ENCODE measurements at places on chromosomes 5 and 9.

DNA sequence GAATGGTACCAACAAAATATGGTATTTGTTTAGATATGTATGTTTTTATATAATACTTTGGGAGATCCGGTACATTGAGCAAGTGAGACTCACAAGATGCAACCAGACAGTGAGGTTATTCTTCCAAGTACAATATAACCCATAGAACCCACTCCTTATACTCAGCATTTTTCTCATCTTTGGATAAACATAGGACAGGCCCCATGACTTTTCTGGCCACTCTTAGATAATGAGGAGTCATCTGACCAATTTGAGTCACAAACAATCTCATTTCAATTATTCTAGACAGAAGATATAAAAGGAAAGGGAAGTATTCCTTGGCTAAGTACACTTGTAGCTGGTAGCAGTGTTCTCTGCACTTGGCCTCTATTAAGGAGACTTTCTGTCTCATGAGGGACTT, 150.2 kb downstream of the SGCD start:
- DNase-seq, result no peak

- DNase-seq, result no peak
Measured at GRCh38 chr5:141716009-141716408, 34.0 kb upstream of the ARAP3 start.

DNA sequence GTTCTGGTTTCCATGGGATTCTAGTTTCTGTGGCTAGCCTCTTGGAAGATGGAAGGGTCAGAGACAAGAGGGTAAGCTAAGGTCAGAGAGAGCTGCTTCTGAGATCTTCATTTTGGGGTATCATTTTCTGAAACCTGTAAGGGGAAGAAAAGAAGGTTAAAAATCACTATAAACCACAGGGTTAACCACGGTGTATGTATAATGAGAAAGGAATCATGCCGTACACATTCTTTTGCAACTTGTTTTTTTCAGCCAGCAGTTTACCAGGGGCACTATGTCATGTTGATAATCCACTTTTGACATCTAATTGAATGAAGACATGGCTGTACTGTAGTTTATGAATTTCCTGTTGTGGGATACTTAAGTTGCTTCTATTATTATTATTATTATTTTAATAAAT, 164.4 kb downstream of the FOCAD start:
- DNase-seq, result peak; percentile 57

GRCh38 chr5:120043431-120043830, 414.1 kb downstream of the FAM170A start:
- no peak for DNase-seq

GRCh38 chr9:113519426-113520108, 56.0 kb downstream of the RGS3 start:
- no peak for DNase-seq

- DNase-seq, result no peak
Measured at GRCh38 chr5:17897776-17898175, 263.5 kb downstream of the TAF11L14 start.

- DNase-seq, result no peak
Measured at GRCh38 chr5:79976759-79977515, 14.1 kb downstream of the MTX3 start.

DNA sequence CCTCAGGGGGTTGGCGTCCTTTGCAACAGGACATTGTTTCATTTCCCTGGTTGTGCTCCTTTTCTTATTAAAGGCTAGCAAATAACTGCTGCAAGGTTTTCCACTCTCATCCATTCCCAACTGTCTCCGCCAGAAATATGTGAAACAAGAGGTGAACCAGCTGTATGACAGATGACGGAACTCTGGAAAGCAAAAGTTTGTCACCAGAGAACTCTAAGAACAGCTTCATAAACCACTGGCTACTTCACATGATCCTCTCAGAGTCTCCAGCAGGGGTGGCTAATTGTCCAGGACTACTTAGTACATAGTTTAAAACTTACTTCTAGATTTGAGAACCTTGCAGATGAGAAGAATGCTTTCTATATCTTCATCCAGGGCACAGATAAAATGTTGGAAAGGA, 195.9 kb upstream of the RAD23B start:
- DNase-seq, result no peak

DNA sequence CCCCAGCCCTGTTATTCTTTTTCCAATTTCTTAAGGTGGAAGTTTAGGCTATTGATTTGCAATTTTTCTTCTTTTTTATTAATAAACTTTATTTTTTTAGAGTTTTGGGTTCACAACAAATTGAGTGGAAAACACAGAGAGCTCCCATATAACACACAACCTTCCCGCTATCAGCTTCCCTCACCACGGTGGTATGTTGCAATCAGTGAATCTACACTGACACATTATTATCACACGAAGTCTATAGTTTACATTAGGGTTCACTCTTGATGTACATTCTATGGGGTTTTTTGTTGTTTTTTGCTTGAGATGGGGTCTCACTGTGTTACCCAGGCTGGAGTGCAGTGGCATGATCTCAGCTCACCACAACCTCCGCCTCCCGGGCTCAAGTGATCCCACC, 4.8 kb upstream of the NFX1 start:
- no peak for DNase-seq

- DNase-seq, result peak; percentile 83
Measured at GRCh38 chr5:154077696-154078095, 38.9 kb downstream of the MFAP3 start.
